Panc1 (cell line): ENCODE measurements at places on chromosomes 3 and 15.

GRCh38 chr15:45156744-45157455 is 27.1 kb downstream of the DUOX1 start:
- DNase-seq, result no peak

DNA sequence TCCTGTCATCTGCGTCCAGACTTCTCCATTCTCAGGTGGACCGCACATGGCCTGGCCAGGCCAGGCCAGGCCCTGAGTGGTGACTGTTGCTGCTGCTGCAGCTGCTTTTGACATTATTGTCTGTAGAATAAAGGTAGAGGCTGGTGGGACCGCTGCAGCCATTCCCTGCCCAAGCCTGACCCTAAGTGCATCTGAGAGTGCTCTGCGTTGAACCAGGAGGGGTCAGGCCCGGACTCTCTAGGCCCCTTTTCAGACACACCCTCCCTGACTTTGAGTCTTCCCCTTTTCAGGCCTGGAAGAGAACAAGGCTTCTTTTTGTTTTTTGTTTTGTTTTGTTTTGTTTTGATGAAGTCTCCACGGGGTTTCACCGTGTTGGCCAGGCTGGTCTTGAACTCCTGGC is 54.6 kb upstream of the FLNB start:
- no peak for DNase-seq

DNA sequence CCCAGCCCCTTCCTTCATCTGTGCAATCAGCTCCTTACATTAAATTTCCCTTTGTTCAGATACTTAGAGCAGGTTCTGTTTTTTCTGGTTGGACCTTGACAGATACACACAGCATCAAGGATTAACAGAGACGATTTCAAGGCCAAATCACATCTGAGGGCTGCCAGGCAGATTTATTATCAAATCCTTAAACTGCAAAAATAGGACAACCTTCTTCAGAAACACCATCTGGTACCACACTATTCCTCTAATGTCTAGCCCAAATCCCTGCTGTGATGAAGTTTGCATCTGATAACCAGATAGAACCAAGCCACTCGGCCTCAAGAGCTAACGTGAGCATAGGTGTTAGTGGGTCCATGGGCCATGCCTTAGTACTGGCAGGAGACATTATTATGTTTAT is 250.7 kb upstream of the PROK2 start:
- DNase-seq, result no peak

DNA sequence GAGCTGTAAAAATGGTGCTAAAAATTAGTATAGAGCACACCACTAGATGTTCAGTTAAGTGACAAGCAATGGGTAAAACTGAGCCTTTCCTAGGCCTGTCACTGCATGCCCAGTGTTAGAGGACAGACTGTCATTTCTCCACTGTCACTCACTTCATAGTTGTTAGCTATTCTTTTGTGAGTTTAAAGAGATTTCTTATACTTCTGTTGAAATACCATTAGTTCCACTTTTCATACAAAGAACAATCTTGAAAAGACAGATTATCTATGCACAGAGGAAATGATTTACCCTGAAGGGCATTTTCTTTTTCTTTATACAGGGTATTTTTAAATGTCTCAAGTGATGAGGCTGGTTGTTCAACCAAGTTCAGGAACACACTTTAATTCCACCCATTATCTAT is 28.3 kb upstream of the CHMP2B start:
- DNase-seq, result no peak

- no peak for DNase-seq
These were observed 72.7 kb upstream of the ABHD2 start for GRCh38 chr15:89015412-89016097.

- DNase-seq, result no peak
These were observed 51.2 kb upstream of the ULK4 start for GRCh38 chr3:42012935-42013690.

- no peak for DNase-seq
These were observed 176.2 kb downstream of the P3H2 start for GRCh38 chr3:189944285-189945145.

DNA sequence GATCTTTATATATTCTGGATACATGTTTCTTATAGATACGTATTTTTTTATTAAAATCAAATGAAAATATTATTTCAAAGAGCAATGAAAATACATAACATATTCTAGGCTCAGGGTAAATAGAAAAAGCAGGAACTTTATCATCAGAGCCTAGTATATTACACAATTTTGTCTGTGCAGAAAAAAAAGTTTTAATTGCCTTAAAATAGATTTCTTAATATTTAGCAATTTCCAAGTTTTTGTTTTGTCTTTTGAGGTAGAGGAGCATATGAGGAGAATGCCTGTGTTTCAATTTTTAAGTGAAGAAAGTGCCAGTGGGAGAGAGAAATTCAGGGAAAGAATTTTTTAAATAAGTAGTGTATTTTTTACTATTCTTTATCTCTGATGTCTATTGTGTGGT is 10.5 kb downstream of the CAPN7 start:
- DNase-seq, result no peak

DNA sequence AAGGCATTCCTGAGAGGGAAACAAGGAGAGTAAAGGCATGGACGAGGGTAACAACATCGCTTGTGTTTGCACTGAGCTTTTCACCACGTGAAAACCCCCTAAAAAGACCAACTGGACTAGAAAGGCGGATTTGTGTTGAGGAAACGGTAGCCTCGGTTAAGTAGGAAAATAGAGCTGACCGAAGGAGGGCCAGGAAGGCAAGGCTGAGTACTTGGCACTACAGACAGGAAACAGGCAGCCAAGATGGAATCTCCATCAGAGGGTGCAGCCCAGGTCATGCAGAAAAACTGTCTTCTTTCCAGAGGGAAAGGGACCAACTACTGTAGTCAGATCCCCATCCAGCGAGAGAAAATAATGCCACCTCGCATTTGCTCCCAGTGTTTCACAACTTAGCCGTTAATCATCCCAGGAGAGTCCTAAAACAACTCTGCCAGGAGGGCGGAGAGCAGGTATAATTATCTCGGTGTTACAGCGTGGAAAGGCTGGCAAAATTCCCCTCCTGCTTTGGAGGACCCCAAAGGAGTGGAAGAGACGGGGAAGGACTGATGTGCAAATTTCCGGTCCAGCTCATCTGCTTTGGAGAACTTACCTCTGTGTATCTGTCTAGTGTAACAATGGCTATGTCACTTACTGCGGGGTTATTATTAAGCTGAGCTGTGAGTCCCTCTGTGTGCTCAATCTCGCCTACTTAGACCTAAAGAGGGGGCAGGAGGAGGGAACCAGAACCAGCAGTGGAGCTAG is 77.2 kb downstream of the MYO1E start:
- DNase-seq, result no peak

DNA sequence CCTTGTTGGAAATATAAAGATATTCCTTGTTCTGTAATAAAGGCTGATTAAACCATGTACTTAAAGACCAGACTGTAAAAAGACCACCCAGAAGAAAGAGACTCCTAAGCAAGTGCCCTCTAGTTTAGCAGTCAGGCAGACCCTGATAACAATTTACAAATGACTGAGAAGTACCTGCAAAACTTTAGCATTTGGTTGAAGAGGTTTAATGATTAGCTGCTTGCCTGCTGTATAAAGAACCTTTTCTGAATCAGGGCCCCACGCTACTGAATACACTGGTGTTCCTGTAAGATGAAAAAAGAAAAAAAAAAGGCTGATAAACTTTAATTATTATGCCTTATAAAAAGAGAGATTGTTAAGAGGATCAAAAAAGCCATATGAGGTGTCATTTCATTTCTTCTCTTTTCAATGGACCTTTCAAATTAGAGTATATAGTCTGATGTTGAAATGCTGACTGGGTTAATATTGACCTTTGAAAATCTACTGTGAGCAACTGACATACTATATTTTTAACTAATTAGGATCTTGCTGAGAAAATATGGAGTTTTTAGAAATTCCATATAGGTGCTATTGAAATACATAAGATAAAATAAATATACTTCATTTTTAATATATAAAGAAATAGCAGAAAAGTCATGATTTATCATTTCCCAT is 33.0 kb downstream of the IFT80 start:
- no peak for DNase-seq
